ENCODE measurements at places on chromosomes 2 and 18.

DNA sequence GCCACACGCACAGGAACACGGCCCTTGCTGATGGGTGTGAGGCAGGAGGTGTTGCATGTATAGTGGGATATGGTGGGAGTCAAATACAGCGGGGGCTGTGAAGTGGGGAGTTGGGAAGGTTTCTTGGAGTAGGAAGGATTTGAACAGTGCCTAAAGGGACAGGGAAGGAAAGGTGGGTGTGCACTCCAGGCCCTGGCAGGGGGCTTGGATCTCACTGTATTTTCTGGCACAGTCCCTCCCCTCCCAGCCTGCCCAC lies 6.9 kb downstream of the RAB31 start:
- DNase-seq = no peak

- DNase-seq = no peak
Observed at GRCh38 chr2:203591642-203592041, 56.5 kb upstream of the RAPH1 start.

DNA sequence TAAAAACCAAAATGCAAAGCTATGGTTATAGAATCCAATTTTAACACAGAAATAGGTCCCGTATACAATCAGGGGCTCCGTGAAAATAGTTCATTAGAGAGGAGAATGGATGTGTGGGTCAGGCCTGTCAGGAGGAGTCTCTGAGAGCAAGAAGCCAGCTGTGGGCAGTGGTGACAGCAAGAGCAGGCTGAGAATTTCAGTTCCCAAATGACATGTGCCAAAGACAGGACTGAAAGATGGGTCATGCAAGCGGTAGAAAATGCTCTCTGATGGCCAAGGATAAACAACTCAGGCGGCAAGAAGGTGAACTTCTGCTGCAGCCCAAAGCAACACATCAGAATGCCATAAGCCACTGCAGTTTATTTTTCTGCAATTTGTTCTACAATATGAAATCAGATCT lies 100.4 kb downstream of the CCDC141 start:
- no peak for DNase-seq

DNA sequence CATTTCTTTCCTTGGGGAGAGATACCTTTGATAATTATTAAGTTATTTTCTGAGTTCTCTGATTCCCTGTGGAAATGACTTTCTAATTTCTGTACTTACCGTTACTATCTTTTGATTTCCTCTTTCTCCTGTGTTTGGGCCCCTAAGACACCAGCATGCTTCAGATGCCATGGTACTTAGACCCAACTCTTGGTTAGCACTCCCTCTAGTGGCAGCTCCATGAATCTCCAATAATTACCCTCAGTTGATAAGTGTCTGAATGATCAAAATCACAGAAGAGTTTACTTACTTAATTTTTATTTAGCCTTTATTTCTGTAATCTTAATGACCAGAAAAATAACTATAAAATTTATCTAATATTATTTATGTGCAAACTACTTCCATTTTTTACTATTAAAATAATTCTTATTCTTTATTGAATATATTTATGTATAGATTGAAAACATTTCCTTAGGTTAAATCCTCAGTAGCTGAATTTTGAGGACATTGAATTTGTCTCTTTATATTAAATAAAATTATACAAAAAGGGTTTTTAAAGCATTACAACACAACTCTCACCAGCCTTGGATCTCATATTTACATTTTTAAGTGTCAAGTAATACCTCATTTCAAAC lies 300.4 kb downstream of the KCNS3 start:
- DNase-seq = peak; percentile 43

- no peak for DNase-seq
Observed at GRCh38 chr2:71578767-71579342, 125.5 kb downstream of the DYSF start.

DNA sequence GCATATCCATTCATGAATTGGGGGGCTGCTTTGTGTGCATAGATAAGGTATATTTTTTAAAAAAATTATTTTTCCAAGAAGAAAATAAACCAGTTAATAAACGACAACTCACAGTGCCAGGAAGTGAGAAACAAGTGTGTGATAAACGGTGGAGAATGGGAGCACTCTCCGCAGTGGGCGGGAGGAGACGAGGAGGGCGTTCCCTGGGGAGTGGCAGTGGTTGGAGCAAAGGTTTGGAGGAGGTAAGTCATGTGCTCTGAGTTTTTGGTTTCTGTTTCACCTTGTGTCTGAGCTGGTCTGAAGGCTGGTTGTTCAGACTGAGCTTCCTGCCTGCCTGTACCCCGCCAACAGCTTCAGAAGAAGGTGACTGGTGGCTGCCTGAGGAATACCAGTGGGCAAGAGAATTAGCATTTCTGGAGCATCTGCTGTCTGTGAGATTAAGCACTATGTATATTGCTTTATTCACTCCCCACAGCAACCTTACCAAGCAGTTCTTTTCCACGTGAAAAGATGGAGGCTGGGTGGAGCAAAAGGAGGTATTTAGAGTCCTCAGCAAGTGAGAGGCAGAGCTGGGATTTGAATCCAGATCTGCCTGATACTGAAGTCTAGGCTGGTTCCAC lies 27.0 kb upstream of the CASP8 start:
- DNase-seq = no peak
